ENCODE measurements at places on chromosomes 13 and 19.

DNA sequence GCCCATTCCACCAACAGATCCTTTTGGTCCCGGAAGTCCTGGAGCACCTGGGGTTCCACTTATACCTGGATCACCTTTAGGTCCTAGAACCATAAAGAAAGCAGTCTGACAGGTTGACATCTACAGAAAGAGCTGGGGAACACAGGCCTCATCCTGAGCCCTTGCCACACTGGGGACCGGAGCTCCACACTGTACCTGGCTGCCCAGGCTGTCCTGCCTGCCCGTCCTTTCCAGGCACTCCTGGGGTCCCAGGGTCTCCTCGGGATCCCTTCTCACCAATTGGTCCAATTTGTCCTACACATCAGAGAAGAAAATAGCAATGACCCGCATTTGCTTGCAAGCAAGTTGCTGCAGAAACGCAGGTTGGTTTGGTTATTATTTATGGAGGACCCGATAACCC lies 130.5 kb downstream of the COL4A1 start:
- no peak for DNase-seq

DNA sequence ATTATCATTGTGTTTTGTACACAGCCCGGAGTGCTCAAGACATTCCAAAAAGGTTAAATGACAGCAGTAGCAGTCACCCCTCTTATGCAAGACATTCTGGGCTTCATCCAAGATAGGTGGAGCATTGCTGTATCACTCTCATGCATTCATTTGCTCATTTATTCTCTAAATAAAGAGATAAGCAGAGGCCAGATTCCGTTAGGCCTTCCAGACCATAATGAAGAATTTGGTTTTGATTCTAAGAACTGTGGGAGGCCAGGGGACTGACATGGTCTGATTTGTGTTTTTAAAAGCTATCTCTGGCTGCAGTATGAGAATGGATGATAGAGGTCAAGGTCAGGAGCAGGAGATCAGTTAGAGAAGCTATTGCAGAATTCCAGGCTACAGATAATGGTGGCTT lies 145.8 kb downstream of the KCNRG start:
- no peak for DNase-seq

DNA sequence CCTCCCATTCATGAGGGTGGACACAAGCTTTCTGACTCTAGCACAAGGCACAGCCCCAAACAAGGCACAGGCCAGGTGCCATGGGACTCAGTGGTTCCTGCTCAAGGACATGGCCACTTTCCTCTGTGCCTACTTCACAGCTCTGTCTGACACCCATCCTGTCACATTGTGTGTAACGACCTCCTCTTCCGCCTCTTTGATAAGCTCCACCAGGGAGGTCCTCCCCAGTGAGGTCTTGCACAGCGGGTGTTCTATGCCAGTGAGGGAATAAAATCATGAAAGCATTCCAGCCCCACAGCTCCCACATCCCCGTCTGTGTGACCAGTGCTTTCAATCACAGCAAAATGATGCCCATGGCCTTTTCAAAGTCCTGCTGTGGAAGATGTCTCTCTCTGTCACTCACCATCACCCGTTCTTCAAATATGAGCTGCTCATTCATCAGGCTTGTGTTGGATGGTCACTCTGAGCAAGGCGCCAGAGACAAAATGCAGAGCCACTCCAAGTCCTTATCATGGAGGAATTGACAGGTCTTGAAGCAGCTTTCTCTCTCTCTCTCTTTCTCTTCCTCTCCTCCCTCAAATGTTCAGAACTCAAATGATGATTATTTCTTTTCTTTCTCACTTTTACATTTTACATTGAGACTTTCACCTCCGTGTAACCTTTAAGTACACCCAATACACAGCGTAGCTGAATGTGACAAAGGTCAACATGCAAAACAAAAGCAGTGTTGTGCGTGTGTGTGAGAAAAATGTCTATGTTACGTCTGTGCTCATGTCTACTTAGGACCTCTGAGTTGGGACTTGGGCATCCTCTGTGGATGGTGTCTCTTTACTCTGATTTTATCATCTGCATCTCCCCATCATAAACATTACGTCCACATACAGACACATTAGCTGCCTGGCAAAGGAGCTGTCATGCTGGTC lies 8.0 kb upstream of the SPATA13 start:
- DNase-seq, result no peak

GRCh38 chr13:95524264-95524901 lies 28.1 kb upstream of the CLDN10 start:
- no peak for DNase-seq

DNA sequence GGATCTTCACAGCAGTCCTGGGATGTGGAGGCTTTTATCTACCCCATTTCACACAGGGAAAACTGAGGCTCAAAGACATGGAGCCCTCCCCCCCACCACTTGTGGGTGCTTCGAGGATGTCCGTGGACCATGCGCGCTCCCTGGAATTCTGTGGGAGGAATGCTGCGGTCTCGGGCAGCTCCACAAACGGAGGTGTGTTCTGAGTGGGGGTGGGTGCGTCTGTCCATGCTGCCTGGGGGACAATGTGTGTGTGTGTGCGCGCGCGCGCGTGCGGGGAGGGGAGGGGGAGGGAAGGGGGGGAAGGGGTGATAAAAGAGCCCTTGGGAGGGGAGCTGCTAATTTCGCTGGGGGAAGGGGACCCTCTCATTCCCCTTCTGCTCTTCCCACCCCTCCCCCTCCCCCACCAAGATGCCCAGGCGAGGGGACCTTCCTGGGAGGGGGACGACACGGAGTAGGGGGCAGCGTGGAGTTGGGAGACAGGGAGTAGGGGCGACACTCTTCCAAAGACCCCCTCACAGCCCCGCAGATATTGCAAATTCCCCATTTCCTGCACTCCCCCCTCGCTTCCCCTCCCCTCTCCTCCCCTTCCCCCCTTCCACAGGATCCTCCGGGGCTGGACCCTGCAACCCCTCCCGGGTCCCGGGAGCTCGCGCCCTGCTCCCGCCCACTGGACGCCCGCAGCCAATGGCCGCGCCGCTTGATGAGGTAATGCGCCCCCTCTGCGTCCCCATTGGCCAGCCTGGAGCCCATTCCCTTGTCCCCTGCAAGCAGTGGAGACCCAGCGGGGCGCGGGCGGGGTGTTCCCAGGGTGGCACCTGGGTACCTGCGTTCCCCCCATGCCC lies 18.9 kb upstream of the ZNRF4 start:
- no peak for DNase-seq

- no peak for DNase-seq
Measured at GRCh38 chr13:57629821-57630235, 1.7 kb upstream of the PCDH17 start.

GRCh38 chr19:28831462-28831861 lies 381.5 kb downstream of the UQCRFS1 start:
- DNase-seq, result no peak

- DNase-seq, result no peak
Measured at GRCh38 chr13:62243106-62243505, 827.5 kb upstream of the PCDH20 start.

- no peak for DNase-seq
Measured at GRCh38 chr19:48210005-48210404, 39.5 kb downstream of the ZSWIM9 start.

DNA sequence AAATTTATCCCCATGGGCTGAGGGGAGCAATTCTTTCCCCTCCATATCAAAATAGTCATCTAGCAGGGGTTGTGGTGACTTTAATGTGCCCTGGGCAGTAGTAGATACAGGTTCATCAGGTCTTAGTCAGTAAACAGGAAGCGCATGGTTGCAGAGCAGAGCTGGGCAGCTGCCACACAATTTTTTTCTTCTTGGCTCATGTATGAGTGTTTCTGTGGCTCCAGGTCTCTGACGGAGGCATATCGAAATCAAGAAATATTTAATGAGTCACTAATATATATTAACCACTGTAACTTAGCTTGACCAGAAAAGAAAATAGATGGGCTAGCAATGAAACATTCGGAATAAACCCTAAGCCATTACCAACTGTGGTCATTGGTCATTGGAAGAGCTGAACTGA lies 68.4 kb upstream of the UBL3 start:
- no peak for DNase-seq

DNA sequence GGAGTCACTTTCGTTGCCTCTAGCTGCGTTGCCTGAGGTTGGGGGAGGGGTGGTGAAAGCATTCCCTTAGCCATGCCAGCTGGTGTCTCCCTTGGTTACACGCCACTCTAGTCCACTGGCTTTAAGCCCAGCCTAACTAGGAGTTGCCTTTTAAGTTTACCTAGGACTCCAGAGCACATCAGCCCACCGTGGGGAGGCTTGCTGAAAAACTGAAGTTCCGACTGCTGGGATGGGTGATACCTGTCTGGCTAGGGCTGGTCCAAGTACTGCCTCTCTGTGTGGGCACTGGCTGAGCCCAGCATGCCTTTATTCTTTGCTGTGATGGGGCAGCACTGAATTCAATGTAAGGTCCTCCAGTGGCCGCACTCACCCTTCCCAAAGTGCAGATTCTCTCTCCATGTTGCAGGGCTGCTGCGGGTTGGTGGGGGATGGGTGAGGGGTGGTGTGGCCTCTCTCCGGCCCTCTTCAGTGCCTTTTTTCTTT lies 11.8 kb upstream of the CEACAM1 start:
- no peak for DNase-seq

DNA sequence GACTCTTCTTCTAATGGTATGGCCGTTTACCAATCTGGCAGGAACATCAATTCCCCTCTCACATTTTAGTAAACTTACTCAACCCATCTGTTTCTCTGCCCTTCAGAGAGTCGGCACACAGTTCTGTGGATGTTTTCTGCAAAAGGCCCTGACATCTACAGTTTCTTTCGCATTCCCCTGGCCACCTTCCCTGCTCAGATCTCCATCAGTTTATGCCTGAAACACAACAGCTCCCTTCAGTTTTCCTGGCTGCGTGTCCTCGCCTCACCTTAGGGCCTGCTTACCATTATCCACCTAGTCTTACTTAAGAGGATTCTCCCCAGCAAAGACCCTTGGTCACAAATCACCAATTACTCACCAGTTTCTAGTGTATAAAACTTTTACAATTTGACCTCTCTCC lies 25.2 kb downstream of the COL4A1 start:
- DNase-seq, result no peak

DNA sequence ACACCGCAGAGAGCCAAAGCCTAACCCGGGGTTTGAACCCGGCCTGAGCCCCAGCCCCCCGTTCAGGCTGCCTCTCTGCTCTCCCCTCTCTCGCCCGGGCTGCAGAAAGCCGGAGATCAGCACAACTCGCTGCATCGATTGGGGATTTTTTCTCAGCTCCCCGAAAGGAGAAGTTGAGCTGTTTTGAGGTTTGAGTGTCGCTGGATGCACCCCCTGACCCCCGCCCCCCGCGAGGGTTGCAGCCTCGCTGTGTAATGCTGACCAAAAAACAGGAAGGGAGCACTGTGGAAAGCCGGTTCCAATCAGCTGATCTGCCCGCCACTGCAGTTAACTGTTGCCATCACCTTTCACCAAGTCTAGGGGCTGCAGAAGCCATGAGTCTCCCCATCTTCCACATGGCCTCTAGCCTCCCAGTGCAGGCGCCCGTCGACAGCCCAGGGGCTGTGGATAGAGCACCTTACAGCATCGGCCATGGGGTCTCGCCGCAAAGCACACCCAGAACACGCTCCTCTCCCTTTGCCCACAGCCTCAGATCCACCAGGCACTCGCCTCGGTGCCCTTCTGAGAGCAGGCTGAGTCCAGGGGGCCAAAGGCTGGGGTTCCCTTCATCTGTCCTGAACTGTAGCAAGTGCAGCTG lies 34.5 kb downstream of the MYO9B start:
- DNase-seq, result no peak

- DNase-seq, result no peak
Measured at GRCh38 chr13:69706807-69707206, 400.8 kb upstream of the ATXN8OS start.

DNA sequence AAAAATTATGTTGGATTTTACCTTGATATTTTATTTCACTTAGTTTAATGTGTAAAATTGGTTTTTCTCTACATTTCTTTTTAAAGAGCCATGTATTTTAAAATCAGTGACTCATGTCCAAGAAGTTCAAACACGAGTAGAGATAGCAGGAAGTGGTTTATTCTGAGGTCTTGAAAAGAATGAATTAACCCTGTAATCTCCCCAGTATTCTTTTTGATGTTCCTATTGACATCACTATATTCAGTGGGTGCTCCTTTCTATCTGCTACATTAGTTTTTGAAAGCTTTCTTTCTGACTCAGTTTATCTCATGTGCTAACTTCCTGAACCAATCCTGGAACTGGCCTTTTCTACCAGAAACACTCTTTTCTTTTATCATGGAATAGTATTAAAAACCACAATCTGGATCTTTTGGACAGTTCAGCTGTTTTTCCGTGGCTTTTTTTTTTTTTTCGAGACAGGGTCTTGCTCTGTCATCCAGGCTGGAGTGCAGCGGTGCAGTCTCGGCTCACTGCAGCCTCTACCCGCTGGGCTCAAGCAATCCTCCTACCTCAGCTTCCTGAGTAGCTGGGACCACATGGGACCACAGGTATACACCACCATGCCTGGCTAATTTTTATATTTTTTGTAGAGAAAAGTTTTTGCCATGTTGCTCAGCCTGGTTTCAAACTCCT lies 114.9 kb downstream of the PCCA start:
- DNase-seq, result no peak

DNA sequence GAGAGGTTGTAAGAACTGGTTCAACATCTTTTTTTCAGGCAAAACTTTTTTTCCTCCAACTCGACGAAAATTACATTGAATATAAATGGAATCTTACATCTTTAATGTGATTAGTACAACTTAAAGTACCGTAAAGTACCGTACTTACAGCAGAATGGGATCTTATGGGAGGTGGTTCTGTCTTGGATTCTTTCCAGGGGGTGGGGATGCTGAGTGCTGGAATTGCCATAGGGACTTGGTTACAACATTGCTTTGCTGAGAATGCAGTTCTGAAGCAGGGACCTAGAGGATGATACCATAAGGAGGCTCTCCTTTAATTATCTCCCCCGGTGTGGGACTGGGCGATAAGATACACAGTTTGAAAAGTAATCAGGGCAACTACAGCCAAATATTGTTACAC lies 186.4 kb downstream of the KLF5 start:
- DNase-seq, result no peak

DNA sequence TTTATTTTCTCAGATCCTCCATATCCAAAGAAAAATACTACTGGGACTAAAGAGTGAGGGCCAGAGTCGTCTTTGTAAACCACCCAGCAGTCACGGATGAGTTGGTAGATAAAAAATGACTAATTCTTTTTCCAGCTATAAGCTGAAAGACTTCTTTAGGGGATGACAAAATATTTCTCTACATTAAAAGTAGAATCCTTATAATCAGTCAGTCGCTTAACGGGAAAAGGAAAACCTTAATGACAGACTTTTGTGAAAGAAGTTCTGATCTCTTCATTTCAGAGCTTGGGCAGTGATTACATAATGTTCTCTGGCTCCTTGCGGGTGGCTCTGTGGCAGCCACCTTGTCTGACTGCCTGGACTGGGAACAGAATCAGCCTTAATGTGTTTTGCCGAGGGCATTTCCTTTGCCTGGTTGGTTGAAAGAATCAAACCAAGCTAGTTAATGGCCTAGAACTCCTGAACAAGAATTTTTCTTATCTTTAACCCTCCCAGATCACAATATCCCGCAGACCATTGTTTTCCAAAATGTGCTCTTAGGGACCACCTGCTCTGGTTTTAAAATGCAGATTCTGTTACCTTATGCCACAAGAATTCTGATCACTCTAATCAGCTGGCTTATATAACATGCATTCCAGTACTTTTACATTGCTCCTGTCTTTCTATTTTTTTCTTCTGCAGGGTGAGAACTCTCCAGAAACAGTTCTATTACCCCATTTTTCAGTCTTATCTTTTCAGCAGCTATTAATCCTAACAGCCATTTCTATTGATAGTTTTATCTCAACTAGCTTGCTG lies 2.5 kb downstream of the ITM2B start:
- DNase-seq, result no peak

GRCh38 chr13:74203576-74203975 lies 69.4 kb upstream of the KLF12 start:
- no peak for DNase-seq

- no peak for DNase-seq
Measured at GRCh38 chr19:19461671-19462622, 53.4 kb downstream of the TSSK6 start.

GRCh38 chr13:84917252-84917878 lies 881.9 kb downstream of the SLITRK6 start:
- DNase-seq, result no peak
